SW480 (cell line): ENCODE measurements at places on chromosomes 1 and 21.

- DNase-seq: no peak
Measured at GRCh38 chr1:159562680-159563079, 24.9 kb upstream of the APCS start.

DNA sequence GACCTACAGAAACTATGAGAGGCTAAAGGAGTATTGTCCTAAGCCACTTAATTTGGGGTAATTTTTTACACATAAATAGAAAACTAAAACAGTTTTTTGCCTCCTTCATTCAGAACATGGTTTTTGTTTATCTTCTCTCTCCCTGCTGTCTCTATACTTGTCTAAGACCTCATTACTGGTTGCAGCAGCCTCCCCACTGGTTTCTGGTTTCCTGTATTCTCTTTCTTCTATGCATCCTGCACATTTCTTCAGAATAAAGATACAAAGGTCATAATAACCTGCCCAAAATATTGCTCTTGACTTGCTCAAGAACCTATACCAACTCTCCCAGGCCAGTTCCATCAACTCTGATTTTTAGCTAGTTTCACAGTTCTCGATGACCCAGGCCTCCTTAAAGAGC lies 19.8 kb upstream of the BOLA1 start:
- DNase-seq: no peak

GRCh38 chr21:42532466-42533181 lies 19.0 kb downstream of the SLC37A1 start:
- DNase-seq: peak; percentile 41

GRCh38 chr1:119924948-119925898 lies 28.9 kb upstream of the ADAM30 start:
- no peak for DNase-seq

- DNase-seq: no peak
Measured at GRCh38 chr1:235784950-235785349, 81.8 kb downstream of the LYST start.

DNA sequence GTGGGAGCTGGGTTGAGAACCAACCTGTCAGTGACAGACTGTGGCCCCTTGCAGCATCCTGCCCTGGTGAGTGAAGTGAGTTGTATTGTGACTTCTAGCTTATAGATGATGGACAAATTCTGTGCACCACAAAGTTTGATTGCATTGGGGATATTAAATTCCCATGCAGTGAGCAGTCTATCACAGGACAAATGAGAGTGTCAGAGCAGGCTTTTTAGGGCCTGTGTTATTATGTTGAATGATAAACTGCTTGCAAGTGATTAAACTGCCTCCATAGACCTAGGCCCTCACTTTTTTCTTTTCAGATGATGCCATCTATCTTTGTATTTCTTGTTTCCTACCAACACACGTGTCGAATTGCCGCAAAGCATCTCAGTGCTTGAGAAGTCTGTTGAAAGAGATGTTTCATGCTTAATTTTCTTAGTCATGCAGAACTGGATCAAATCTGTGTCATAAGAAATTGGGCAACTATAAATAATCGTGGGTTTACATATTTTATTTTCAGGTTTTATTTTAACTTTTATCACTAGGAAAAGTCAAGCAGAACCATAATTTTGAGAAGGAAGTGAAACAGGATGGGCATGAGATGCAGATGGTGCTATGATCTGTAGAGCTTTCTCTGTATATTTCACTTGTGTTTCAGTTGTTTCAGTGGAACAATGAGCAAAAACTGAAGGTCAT lies 199.2 kb downstream of the S1PR1 start:
- no peak for DNase-seq

DNA sequence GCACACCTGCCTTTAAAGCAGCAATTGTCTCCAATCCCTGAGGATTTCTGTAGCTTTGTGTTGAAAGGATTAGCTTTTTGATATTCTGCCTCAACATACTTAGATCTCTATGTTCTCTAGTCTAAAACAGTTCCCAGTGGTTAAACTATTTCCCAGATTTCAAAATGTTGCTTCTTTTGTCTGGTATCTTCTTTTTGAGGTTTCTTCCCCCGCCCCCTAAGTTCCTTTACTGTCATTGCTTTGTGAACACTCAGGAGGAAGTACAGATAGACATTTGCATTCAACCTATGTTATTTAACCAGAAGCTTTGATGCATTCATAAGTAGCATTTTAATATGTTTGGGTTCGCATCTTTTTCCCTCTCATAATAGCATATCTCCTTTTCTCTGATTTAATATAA lies 33.5 kb downstream of the CYYR1 start:
- DNase-seq: no peak

DNA sequence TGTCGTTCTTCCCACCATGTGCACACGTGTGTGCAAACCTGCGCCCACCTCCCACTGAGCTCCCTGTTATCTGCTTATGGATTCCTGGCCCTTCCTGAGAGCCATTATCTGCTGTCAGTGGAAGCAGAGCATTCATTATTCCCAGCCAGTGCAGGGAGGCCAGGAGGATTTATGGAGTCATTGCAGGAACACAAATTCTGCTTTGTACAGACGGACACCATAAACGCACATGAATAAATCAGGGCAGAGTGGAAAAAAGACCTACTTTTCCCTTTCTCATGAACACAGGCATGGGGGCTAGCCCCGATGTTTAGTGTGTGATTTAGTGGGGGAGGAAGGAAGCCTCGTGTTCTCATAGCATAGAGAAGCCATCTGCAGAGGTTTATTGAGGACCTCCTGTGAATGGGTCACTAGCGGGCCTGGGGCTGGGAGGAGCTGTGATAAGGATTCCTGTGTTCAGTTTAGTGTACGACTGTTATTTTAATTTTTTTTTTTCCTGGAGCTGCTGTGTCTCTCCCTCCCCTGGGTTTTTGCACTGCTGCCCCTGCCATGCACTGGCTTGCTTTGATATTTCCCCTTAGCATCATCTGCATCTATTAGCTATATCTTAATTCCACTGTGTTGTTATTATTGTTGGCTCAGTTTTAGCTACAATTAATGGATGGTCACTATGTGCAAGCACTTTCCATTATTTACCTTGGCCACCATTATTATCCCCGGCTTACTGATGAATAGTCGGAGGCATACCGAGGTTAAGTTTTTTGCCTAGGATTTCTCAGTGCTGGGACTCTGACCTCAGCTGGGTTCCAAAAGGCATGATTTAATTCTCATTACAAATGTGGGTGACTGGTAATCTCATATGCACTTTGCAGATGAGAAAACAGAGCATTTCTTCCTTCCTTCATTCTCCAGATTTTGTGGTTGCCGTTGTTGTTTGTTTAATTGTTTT lies 33.0 kb downstream of the HUNK start:
- DNase-seq: no peak
